ENCODE measurements at places on chromosomes 4 and X. TPM values are rescaled to one million over a fixed set of nuclear protein-coding genes. Genes with fewer than 3 reads are reported as not detected.

SLC25A53 gene
- total RNA-seq, result 10.2 TPM

MAPK10 gene
- total RNA-seq, result 7.8 TPM

- DNase-seq, result no peak
Observed at GRCh38 chr4:164639001-164639400, 114.9 kb upstream of the SMIM31 start.

DNA sequence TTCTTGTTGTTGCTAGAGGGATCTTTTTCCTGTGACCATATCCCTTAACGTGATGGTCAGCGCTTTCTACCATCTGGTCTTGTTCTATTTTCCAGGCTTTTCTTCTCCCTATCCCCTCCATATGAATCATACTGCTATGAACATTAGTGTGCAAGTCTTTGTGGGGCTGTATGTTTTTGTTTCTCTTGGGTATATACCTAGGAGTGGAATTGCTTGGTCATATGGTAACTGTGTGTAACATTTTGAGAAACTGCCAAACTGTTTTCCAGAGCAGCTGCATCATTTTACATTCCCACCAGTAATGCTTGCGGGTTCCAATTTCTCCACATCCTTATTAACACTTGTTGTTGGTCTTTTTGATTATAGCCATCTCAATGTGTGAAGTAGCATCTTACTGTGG is 121.4 kb downstream of the SPRY1 start:
- DNase-seq, result no peak
